ENCODE measurements at places on chromosomes 6 and 20.

DNA sequence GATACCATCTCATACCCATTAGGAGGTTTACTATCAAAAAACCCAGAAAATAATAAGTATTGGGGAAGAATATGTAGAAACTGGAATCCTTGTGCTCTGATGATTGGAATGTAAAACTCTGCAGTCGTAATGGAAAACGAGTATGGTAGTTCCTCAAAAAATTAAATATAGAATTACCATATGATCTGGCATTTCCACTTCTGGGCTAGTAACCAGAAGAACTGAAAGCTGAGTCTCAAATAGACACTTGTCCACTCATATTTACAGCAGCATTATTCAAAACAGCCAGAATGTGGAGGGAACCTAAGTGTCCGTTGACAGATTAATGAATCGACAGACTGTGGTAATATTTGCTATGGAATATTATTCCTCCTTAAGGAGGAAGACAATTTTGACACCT lies 44.3 kb downstream of the FOXC1 start:
- DNase-seq = no peak

- no peak for DNase-seq
These were observed 45.4 kb upstream of the SENP6 start for GRCh38 chr6:75556240-75556639.

DNA sequence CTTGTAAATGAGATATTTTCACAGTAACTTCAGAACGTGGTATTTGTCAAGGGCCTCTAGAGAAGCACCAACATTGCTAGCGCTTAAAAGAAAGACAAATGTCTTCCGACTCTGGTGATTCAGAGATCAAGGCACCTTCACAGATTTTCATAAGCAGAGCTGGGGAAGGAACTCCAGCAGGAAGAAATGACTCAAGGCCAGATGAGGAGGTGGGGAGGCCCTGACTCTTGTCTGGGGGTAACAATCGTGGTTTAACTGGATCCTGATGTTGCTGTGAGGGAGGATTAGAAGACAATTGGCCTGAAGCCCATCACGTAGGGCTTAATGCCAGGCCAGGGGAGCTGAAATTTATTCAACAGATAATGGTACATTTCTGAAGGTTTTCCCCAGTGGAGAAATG lies 122.9 kb upstream of the QKI start:
- no peak for DNase-seq

DNA sequence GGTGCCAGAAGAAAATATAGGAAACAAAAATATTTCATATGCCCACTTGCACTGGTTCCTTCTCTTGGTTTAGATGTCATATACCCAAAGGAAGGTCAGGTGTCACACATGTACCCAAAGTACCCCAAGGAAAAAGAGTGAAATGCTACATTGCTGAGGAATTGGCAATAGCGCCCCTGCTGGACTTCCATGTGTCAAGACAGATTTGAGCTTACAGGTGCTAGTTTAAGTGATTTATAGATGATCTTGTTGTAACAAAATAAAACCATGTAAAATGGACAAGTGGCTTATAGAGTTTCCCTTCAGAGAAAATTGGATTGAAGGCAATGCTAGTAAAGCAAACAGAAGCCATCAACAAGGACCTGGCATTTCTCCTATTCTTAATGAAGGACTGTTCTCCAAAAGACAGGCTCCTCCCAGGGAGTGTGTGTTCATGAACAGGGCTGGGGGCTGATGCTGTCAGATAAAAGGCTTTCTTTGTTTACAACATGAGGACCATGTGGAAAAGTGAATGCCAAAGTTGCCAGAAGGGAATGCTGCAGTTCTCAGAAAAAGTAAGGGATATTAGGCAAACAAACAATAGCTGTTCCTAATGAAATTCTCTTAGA lies 64.3 kb upstream of the PAK5 start:
- peak; percentile 12 for DNase-seq

- DNase-seq = no peak
These were observed 182.6 kb upstream of the JAG1 start for GRCh38 chr20:10856237-10857015.

GRCh38 chr6:154123155-154123956 lies 84.3 kb downstream of the OPRM1 start:
- no peak for DNase-seq

DNA sequence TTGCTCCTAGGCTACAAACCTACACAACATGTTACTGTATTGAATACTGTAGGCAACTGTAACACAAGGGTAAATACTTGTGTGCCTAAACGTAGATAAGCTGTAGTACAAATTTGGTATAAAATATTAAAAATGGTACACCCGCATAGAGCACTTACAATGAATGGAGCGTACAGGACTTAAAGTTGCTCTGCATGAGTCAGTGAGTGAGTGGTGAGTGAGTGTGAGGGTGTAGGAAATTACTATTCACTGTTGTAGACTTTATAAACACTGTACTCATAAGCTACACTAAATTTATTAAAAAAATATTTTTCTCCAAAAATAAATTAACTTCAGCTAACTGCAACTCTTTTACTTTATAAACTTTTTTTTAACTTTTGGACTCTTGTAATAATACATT lies 391.6 kb downstream of the ADGRB3 start:
- no peak for DNase-seq

GRCh38 chr20:22341508-22341907 lies 242.9 kb downstream of the FOXA2 start:
- no peak for DNase-seq

DNA sequence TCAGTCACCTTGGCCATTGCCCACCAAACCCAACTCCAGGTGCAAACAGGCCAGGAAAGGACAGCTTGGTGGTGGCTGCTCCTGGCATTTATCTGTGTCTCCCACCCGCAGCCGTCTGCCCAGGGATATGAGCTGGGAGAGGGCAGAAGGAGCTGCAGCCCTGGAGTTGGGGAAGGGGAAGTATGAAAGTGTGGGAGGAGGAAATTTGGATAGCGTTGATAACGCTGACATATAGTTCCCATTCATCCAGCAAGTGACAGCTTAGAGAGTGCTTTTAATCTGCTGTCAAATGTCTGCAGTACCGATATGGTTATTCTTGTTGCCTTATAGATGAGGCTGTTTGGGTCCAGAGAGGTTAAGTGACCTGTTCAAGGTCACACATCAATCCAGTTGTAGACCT lies 741 bp downstream of the KCNK16 start:
- DNase-seq = no peak

DNA sequence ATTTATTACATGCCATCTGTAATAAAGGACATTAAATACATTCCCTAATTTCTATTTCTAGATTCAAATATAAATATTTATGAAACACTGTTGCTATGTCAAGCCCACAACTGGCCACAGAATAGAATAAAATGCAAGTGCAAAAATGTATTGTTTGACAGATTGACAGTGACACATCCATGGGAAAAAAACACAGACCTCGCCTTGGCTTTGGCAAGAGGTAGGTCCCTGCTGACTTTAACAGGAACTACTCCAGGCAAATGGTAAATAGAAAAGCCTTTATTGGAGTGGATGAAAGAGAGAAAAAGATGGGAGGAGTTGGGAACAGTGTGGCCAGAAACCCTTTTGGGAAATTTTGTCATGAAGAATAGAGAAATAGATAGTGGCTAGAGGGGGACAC lies 622.9 kb downstream of the UTRN start:
- DNase-seq = no peak

DNA sequence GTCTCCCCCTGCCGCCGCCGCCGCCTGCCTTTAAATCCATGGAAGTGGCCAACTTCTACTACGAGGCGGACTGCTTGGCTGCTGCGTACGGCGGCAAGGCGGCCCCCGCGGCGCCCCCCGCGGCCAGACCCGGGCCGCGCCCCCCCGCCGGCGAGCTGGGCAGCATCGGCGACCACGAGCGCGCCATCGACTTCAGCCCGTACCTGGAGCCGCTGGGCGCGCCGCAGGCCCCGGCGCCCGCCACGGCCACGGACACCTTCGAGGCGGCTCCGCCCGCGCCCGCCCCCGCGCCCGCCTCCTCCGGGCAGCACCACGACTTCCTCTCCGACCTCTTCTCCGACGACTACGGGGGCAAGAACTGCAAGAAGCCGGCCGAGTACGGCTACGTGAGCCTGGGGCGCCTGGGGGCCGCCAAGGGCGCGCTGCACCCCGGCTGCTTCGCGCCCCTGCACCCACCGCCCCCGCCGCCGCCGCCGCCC lies 474 bp downstream of the CEBPB start:
- DNase-seq = peak; percentile 30

- no peak for DNase-seq
These were observed 399.4 kb downstream of the CD83 start for GRCh38 chr6:14516956-14517355.

- DNase-seq = no peak
These were observed 228.1 kb upstream of the CST7 start for GRCh38 chr20:24720957-24721356.

DNA sequence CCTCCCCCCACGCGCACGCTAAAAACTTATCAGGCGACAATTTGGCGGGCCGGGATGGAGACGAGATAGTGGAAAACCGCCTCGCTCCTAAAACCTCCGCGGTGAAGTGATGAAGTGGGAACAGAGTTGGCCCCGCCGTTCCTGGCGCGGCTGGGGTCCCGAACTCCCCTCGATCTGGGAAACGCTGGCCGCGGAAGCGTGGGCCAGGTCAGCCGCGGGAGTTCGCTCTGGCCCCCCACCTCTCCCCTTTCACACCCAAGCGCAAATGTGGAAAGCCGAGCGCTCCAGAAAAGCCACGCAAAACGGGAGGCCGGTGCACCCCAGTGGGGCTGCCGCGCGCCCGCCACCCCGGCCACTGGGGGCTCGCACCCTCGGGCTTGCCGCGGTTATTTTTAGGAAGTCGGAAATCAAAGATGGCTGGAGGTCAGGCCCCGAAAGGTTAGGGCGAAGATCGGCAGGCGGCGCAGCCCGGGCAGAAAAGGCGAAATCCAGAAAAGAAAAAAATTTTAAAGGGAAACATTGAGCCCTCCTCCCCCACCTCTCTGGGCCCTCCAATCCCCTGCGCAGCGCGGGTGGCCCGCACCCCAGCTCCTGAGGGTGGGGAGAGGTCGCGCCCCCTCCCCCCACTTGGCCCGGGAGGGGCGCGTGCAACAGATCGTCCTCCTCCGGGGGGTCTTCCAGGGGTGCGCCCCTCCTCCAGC lies 1.0 kb downstream of the SALL4 start:
- DNase-seq = no peak

DNA sequence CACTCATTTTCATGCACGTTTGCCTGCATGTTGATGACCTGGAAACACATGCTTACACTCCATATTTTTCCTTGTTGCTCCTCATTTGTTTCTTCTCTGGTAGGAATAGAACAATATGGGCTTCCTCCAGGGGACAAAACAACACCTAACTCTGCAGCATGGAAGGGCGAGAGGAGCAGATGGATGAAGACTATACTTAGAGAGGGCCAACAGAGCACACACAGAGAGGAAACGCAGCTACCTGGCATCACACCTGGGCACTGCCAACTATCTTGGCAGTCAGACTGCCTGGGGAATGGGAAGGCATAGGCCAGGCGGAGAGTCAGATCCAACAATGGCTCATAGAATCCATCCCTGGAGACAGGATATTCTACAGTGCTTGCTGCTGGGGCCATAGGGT lies 290.9 kb downstream of the CD83 start:
- DNase-seq = no peak

DNA sequence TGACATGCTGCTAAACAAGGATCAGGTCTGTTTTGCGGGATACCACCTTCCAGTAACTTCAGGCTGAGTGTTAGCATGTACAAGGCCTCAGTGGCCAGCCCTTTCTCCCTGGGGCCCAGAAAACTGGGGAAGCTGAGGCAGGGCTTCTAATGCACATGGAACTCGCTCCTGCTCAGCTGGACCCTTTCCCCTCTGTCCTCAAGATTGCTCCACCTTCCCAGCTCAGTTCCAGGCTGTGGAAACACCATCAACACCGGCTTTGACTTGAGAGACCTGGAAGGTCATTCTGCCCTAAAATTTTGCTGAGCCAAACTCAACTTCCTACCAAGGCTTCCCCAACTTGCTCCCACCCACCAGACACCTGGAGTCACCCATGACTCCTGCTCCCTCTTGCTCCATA lies 4.2 kb upstream of the BLCAP start:
- DNase-seq = no peak

GRCh38 chr6:141513830-141514229 lies 618.9 kb upstream of the GJE1 start:
- peak; percentile 42 for DNase-seq

DNA sequence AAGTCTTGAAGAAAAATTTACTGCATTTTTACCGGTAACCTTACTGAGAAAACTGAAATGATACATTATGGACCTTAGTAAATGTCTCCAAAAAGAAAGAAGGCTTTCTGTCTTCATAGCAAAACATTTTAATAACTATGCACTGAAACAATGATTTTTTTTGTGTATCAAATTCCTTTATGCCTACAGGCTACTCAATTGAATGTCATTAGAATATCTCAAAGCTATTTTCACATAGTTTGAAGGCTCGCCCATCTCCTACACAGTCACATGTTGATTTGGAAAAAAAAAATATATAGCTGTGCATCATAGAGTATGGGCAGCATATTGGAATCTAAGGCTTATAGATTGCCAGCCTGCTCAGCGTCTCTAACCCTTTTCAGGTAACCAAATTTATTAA lies 12.0 kb upstream of the MLIP start:
- DNase-seq = no peak

GRCh38 chr6:28995093-28995650 lies 9.9 kb downstream of the ZNF311 start:
- DNase-seq = no peak

DNA sequence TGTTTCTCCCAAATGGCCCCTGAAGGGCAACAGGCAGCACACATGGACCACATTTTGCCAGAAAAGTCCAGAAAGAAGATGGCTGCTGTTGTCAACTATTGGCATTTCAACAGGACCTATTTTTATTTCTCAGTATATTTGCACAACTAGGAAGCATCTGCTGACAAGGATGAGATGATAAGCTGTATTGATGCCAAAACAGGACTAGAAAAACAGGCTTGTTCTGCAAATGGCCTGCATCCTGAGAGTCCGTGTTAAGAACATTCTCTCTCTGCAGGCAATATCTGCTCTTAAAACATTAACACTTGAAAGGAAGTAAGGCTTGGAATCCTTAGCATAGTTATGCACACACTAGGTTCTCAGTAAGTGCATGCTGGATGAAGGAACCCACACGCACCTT lies 283.7 kb downstream of the ESR1 start:
- no peak for DNase-seq

DNA sequence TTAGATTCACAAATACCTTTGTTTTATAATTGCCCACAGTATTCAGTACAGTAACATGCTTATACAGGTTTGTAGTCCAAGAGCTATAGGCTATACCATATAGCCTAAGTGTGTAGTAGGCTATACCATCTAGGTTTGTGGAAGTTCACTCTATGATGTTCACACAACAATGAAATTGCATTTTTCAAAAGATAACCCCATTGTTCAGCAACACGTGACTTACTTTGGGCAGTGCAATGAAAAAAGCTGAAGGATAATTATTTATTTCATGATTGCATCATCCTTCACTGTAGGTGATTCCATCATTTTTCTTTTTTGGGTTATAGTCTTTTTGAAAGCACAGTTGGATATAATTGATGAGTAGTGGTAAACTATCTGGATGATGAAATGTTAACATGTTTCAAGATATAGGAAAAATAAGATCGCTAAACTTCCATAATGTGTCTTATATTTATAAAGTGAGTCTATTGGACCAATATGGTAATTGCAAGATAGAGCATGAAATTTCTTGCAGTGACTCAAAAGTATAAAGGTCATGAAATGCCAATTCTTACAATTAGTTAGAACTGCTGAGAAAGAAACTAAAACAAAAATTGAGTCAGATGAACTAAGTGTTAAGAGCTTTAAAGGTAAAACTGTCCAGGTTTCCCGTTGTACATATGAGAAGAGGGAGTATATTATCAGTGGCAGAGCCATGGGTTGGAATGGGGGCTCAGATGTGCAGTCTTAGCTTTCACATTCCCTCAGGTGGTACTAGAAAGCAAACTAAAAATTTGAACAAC lies 164.4 kb downstream of the ZFAND3 start:
- DNase-seq = no peak

- no peak for DNase-seq
These were observed 611.3 kb downstream of the HDGFL1 start for GRCh38 chr6:23180504-23181293.

All from AML-193 (cell line).